ENCODE measurements at places on chromosomes 12 and 14. TPM values are rescaled to one million over a fixed set of nuclear protein-coding genes. Genes with fewer than 3 reads are reported as not detected.

GRCh38 chr12:39065455-39065854 lies 160.1 kb upstream of the CPNE8 start:
- no peaks in the 10 kb centered on the region for H3K27me3 ChIP-seq
- H3K27ac ChIP-seq: no peak overlapping the region
- DNase-seq: no peak
- peaks cover 2% of the 10 kb centered on the region for H3K4me1 ChIP-seq
- no peak overlapping the region for H3K4me3 ChIP-seq

DNA sequence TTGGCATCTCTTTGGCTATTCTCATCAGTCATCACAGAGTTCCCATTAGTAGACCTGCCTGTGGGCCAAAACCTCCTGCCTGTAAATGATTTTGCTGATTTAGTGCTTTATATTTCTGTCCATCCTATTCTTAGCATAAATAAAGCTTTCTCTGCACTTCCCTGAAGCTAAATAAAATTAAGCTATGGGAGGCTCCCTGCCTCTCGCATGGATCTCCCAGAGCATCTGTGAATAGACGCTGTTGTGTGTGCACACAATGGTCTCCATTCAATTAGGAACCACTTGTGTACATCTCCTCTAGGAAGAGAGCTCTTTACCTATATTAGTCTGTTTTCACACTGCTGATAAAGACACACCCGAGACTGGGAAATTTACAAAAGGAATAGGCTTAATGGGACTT lies 80.4 kb downstream of the PPFIBP1 start:
- peaks cover 9% of the 10 kb centered on the region for H3K36me3 ChIP-seq
- no peaks in the 10 kb centered on the region for H3K27me3 ChIP-seq
- no peak overlapping the region for H3K27ac ChIP-seq
- DNase-seq: no peak

DNA sequence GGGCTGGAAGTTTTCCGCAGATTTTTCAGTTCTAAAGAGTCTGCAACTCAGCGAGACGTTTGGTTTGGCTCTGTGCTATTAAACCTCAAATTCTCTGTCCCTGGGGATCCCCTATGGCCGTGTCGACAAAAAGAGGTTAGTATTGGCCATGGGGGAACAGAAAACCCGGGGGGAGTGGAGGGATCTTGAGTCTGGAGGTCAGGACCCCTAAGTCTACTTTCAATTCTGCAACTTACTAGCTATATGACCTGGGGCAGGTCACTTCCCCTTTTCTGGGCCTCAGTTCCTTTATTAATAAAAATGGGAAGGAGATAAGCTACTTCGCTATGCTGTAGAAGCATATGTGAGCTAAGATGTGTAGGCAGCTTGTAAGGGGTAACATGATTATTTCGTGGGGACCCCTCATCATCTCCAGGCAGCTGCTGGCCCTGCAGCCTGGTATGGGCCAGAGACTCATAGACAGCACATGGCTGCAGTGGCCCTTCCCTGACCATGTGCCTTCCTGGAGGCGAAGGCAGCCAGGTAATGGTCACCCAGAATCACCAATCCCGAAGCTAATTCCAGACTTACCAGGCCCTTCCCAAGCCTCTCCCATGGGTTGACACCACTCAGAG lies 8.6 kb downstream of the ASB2 start:
- no peak overlapping the region for H3K27ac ChIP-seq
- no peaks in the 10 kb centered on the region for H3K4me1 ChIP-seq

- H3K27ac ChIP-seq: no peak overlapping the region
- peaks cover 16% of the 10 kb centered on the region for H3K27me3 ChIP-seq
- no peaks in the 10 kb centered on the region for H3K4me1 ChIP-seq
- H3K36me3 ChIP-seq: no peaks in the 10 kb centered on the region
- no peak overlapping the region for H3K4me3 ChIP-seq
- no peak for DNase-seq
These were observed 36.7 kb upstream of the RIMBP2 start for GRCh38 chr12:130752692-130753230.

GRCh38 chr12:57449375-57449774 lies 5.7 kb upstream of the INHBE start:
- no peaks in the 10 kb centered on the region for H3K27me3 ChIP-seq
- H3K36me3 ChIP-seq: no peaks in the 10 kb centered on the region
- no peak overlapping the region for H3K4me3 ChIP-seq
- no peak for DNase-seq
- H3K4me1 ChIP-seq: peaks cover 6% of the 10 kb centered on the region

DNA sequence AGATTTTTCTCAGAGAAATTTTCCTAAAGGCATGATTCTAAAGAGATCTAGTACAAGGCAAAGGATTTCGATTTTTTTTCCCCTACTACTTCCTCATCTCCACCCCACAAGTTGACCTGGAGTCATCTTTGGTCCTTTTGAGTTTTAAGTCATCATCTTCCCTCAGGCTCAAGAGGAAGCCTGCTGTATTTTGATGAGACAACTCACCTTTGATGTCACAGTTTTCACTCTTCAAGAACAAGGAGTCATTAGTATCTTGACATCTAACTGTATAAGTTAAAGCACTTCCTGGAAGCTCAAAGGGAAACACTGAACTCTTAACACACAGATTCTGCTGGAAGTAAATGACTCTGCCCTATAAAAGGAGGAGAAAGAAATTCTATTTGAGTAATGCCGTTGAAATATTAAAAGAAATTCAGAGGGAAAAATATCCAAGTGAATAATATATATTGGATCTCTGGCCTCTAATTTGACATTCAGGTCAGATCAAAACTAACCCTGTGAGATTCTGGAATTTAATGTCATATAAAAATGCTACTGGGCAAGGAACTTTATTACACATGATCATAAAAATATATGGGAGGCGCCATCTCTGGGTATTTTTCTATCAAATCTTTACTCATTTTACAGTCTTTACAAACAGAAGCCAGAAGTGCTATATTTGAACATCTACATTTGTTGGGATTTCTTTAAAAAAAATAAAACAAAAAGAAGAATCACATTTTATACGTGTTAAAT lies 435.0 kb downstream of the NRXN3 start:
- no peaks in the 10 kb centered on the region for H3K4me1 ChIP-seq
- DNase-seq: no peak
- peaks cover 10% of the 10 kb centered on the region for H3K27me3 ChIP-seq
- no peak overlapping the region for H3K27ac ChIP-seq
- H3K4me3 ChIP-seq: no peak overlapping the region

DNA sequence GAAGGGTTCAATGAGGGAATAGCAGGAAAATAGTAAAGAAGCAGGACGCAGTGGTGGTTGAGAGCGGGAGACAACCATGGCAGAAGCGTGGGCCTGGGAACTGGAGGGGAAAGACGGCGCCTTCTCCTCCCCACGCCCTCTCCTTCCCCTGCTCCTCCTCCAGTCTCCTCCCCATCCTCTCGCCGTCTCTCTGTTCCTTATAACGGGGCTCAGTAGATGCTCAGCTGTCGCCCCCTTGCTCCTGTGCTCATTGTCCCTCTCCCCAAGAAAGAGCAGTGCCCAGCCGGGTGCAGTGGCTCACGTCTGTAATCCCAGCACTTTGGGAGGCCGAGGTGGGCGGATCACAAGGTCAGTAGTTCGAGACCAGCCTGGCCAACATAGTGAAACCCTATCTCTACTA lies 142.0 kb downstream of the BCL11B start:
- peaks cover 34% of the 10 kb centered on the region for H3K4me1 ChIP-seq
- H3K36me3 ChIP-seq: no peaks in the 10 kb centered on the region
- no peak overlapping the region for H3K4me3 ChIP-seq
- H3K27me3 ChIP-seq: peaks cover 2% of the 10 kb centered on the region
- H3K27ac ChIP-seq: no peak overlapping the region
- peak; percentile 25 for DNase-seq

DNA sequence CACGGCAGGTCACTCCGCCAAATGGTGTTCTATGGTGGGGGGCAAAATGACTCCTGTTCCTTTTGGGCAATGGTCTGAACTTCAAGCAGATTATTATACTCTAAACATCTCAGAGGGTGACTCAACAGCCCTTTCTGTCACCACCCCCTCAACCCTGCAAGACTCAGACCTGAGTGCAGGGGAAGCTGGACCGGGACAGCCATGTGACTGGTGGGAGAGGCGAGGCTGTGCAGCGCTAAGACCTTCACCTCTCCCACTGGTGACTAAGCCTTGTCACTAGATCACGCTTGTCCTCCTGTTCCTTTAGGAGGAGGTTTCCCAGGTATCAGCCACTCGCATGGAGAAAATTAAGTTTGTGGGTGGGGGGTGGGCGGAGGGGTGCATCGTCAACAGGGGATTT lies 67.1 kb upstream of the CCND2 start:
- H3K27me3 ChIP-seq: peaks cover 41% of the 10 kb centered on the region
- no peak for DNase-seq
- H3K4me3 ChIP-seq: no peak overlapping the region
- H3K36me3 ChIP-seq: no peaks in the 10 kb centered on the region
- H3K4me1 ChIP-seq: peaks cover 7% of the 10 kb centered on the region

DNA sequence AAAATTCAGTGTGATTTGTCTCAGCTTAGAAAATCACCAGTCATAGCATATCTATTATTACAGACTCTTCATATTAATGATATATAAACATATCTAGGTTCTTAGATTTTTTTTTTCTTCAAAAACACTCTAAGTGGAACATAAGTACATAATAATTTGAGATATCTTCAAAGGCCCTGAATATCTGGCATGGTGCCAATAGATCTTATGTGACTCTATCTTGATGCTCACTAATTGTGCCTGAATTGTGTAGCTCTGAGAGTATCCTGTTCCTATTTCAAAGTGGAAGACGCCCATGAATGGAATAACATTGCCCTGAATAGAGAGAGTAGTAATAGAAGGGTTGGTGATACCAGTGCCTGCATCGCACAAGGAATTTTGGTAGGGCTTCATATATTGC lies 1312.7 kb upstream of the USP15 start:
- H3K4me3 ChIP-seq: no peak overlapping the region
- H3K36me3 ChIP-seq: no peaks in the 10 kb centered on the region
- no peak for DNase-seq
- no peaks in the 10 kb centered on the region for H3K27me3 ChIP-seq
- H3K4me1 ChIP-seq: peaks cover 12% of the 10 kb centered on the region

- no peak for DNase-seq
- no peaks in the 10 kb centered on the region for H3K27me3 ChIP-seq
- no peaks in the 10 kb centered on the region for H3K36me3 ChIP-seq
- H3K27ac ChIP-seq: no peak overlapping the region
- H3K4me3 ChIP-seq: no peak overlapping the region
These were observed 113.5 kb downstream of the BTG1 start for GRCh38 chr12:92032101-92032500.

GRCh38 chr14:22449600-22449905 lies 139.5 kb downstream of the DAD1 start:
- H3K27me3 ChIP-seq: peaks cover 19% of the 10 kb centered on the region
- H3K4me1 ChIP-seq: no peaks in the 10 kb centered on the region
- DNase-seq: no peak
- no peaks in the 10 kb centered on the region for H3K36me3 ChIP-seq
- H3K4me3 ChIP-seq: no peak overlapping the region

DNA sequence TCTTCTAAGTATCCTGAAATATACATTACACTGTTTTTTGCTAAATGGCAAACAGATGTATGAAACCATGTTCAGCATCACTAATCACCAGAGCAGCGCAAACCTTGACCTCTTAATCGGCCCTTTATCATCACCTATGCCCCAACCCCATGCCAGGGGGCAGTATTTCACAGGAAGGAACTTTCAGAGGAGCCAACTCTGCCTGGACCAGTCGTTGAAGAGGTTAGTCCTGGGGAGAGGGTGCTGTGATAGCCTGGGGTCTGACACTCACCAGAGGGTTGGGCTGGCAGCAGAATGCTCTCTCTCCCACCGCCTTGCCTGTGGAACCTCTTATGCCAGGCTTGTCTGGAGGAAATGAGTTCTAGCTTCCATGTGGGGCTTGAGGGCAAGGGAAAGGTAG lies 411.7 kb downstream of the TMEM117 start:
- no peak overlapping the region for H3K4me3 ChIP-seq
- no peak overlapping the region for H3K27ac ChIP-seq
- no peaks in the 10 kb centered on the region for H3K27me3 ChIP-seq
- H3K36me3 ChIP-seq: peaks cover 30% of the 10 kb centered on the region
- DNase-seq: no peak

FOS gene
- total RNA-seq: 796 TPM

ADAMTS20 gene
- total RNA-seq: 1.6 TPM

ETV6 gene
- total RNA-seq: 31.4 TPM
